ENCODE measurements at places on chromosomes 7 and 10.

DNA sequence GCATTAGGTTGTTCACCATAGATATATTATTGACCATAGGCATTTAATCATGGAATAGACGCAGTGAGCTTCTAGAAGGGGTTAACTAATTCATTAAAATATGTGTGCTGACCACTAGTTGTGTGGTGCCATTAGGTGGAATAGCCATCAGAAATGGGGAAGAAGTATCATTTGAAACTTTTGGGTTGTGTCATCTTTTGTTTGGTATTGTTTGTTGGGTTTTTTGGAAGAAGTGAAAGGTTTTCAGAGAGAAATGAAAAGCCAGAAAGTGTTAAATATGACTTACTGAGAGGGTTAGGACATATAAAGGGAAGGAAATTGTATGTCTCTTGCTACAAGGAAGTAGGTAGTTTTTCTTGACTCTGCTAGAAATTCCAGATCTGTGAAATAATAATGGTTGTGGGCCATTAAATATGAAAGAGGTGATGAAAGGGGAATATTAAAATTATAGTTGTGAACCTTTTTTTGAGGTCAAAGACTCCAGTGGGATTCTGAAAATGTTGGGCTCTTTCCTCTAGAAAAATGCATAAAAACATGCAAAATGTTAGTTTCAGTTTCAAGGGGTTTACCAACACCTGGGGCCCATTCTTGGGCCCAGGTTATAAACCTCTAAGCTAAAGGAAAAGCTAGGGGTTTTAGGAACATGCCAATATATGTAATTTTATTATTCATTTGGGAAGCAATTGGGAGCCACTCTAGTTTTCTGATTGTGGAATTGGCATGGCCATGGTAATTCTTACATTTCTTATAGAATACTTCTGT lies 348.5 kb downstream of the BBS9 start:
- DNase-seq, result no peak

- DNase-seq, result no peak
These were observed 106.3 kb downstream of the C10orf105 start for GRCh38 chr10:71613261-71613777.

- no peak for DNase-seq
These were observed 444.7 kb downstream of the MAGI2 start for GRCh38 chr7:79008786-79009185.

DNA sequence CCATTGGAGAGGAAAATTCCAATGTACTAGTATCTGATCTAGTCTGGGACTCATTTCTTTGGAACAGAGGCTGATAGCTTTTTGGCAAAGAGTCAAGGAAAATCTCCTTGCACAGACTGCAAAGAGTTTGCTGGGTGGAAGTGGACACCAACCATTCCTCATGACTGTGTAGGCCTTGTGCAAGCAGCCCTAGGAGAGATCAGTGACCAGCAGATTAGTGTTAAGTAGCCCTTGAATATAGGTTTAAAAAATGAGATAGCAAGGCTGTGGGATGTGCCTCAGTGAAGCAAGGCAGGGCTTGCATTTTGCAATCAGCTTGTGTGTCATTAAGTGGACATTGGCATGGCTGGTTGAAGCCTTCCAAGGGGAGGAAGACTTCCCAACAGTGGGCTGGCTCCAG lies 341.6 kb downstream of the PLXNA4 start:
- no peak for DNase-seq

DNA sequence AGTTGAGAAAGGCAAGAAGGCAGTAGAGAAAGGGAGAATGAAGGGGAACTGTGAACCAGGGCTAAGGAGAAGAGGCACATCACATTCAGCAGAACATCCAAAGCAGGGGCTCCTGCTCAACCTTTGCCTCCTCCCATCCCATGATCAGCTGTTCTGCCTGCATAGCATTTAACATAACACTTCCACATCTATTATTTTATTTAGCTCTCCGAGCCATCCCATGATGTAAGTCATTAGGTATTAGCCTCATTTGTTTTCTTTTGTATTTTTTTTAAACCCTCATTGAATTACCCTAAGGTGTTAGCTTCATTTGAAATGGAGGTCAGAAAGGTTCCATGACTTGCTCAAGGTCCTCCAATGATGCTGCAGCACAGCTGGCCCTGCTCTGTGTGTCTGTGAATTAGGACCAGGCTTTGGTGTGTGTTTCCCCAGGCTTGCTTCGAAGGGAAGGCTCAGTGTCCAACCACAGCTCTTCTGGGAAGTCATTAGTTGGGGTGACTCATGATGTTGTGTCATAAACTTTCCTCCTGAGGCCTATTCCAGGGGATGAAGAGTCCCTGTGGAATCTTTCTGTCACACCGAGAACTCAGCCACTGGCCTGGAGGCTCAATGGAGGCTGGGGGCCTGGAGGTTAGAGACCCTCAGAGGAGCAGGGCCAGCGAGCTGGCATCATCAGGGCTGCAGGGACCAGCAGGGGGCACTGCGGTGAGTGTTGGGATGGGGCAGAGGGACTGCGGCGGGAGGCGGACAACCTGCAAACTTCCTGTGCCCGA lies 16.5 kb downstream of the NPFFR1 start:
- DNase-seq, result no peak

DNA sequence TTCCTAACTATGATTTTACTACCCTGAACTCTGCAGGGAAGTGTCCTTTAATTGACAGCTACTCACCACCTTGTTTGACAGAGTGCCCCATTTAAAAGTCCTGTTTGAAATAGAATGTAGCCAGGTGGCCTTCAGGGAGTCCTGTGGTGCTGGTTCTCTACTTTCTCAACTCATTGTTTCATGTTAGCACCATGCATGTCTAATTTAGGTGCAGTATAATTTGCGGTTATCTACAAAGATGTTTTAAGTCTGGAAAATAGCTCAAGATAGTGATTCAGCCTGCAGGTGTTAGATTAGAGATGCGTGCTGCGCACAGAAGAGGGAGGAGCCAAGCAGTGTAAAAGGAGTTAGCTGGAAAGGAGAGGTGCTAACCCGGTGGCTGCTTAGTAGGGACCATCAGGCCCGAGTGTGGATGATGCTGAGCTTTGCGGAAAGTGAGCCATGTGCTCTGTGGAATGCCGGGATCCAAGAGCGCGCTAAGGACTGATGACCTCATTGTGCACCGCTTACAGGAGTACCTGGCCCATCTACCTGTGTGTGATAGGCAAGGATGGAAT lies 1.2 kb downstream of the CCM2 start:
- DNase-seq, result no peak

GRCh38 chr10:88881320-88881719 lies 1.3 kb downstream of the STAMBPL1 start:
- DNase-seq, result no peak

GRCh38 chr10:112369495-112370423 lies 4.2 kb upstream of the ACSL5 start:
- DNase-seq, result no peak

- no peak for DNase-seq
These were observed 56.7 kb upstream of the KIAA1217 start for GRCh38 chr10:24152270-24152669.

DNA sequence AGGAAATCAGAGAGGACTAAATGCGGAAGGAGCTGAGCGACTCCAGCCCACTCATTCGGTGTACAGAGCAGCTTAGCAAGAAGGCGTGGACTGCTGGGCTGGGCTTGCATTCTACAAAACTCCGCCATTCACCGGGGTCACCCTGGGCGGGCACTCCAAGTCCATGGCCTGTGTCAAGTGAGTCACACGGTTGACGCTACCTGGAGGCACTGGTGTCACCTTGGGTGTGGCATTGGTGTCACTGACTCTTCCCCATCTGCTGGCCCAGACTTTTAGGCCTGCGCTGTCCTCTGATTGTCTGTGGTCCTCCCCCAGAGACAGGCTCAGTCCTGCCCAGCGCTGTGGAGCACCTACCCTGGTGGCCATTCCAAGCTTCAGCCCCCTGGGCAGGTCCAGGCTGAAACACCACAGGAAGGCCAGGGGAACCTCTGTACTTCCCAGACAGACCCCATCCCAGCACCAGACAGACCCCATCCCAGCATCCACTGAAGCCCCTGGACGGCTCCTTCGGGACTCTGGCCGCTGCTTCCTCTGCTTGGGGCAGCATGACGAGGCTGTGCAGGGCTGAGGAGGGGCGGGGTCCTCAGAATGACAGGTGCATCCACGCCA lies 30.6 kb upstream of the CNPY1 start:
- DNase-seq, result no peak
